ENCODE measurements at places on chromosomes 2 and 18. TPM values are rescaled to one million over a fixed set of nuclear protein-coding genes. Genes with fewer than 3 reads are reported as not detected.

DNA sequence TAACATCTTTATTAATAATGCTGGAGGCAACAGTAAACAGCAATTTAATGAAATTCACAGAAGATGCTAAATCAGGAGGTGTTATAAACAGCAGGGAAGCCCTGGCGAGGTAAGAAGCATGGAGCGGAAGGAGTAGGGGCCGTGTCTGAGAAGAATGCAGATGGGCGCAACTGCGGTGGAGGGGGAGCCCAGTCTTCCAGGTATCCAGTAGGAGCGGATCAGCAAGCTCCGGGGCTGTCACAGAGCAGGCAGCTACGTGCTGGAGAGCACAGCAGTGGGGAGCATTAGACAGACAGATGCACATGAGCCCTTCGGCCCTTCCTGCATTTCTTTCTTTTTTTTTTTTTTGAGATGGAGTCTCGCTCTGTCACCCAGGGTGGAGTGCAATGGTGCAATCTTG is 82.3 kb downstream of the SH3RF3 start:
- H3K27ac ChIP-seq, result no peak overlapping the region
- H3K27me3 ChIP-seq, result peaks cover 55% of the 10 kb centered on the region
- peaks cover 56% of the 10 kb centered on the region for H3K4me1 ChIP-seq
- no peaks in the 10 kb centered on the region for H3K36me3 ChIP-seq
- no peak for DNase-seq

DNA sequence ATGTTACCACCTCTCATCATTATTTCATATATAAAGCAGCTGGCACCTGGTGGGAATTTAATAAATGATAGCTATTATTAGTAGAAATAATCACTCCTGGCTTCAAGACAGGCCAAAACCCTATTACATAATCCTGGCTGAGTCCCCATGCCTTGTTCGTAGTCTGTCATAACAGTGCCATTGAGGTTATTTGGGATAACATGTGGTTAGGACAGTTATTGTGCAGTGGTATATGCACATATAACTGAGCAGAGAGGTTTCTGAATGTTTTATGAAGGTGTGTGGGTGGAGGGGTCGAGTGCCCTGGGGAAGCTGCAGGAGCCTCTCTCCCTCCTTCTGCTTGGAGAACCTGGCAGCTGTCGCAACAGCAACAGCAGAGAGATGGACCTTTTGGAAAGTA is 162.4 kb upstream of the NABP1 start:
- H3K4me1 ChIP-seq, result no peaks in the 10 kb centered on the region
- DNase-seq, result no peak
- H3K27me3 ChIP-seq, result peaks cover 6% of the 10 kb centered on the region
- H3K27ac ChIP-seq, result no peak overlapping the region
- H3K4me3 ChIP-seq, result no peak overlapping the region

- H3K4me1 ChIP-seq, result no peaks in the 10 kb centered on the region
- H3K4me3 ChIP-seq, result no peak overlapping the region
- no peak for DNase-seq
- peaks cover 41% of the 10 kb centered on the region for H3K36me3 ChIP-seq
- no peak overlapping the region for H3K27ac ChIP-seq
- no peaks in the 10 kb centered on the region for H3K27me3 ChIP-seq
Observed at GRCh38 chr18:79260510-79260909, 135.2 kb upstream of the NFATC1 start.

The ACADL gene
- not detected for total RNA-seq

GRCh38 chr2:74278176-74278575 is 65.0 kb downstream of the SLC4A5 start:
- no peaks in the 10 kb centered on the region for H3K36me3 ChIP-seq
- no peaks in the 10 kb centered on the region for H3K4me1 ChIP-seq
- H3K27me3 ChIP-seq, result no peaks in the 10 kb centered on the region

DNA sequence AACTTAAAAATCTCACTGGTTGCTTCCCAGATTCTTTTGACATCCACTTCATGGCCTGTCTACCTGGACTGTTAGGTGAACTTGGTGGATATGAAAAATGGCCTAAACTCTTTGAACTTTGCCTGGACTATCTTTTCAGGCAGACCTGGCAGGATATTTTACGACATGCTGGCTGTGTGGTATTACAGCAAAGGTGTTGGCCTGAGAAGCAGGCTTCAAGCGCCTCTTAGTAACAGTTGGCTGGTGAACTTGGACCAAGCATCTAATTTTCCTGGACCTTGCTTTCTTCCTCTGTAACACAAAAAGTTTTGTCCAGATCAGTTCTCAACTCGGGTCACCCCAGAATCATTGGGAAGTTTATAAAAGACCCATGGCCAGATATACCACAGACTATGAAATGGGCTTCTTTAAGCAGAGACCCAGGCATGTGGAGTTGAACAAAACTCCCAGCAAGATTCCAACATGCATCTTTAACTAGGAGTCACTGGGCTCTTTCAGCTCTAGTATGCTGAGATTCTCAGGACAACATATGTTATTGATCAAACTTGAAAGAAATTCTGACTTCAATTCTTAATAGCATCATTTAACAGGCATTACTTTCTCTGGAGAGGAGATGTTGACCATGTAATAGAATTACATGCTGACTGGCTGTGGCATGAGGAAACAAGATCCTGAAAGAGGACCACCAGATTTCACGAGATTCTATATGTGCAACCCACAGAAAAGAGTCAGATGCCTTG is 4.4 kb downstream of the LYPD1 start:
- H3K27me3 ChIP-seq, result peaks cover 21% of the 10 kb centered on the region
- no peak overlapping the region for H3K27ac ChIP-seq
- no peaks in the 10 kb centered on the region for H3K4me1 ChIP-seq
- DNase-seq, result no peak
- H3K4me3 ChIP-seq, result no peak overlapping the region

DNA sequence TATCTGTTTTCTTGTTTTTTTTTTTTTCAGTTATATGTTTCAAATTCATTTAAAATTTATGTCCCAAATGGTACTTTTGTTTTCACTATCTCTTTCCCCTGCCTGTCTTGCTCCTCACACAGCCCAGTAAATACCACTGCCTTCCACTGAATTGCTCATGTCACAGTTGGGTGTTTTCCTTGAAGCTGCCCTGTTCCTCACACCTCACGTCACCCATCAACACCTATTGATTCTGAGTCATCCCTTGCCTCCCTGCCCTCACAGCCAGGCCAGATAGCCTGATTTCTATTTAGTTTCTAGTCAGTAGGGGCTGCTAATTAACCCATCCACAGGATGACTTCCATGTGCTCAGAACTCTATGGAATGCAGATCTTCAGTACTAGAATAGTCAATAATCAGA is 25.3 kb downstream of the FSHR start:
- no peaks in the 10 kb centered on the region for H3K4me1 ChIP-seq
- no peak overlapping the region for H3K27ac ChIP-seq
- no peaks in the 10 kb centered on the region for H3K36me3 ChIP-seq
- DNase-seq, result no peak

The BCL2 gene
- 66.0 TPM for total RNA-seq

The TTN gene
- total RNA-seq, result 1.6 TPM

The CD226 gene
- 56.9 TPM for total RNA-seq
